Activated T-cell treated with anti-CD3 and anti-CD28 coated beads, Interleukin-2, amount 50 U/mL, for 4 hours (primary cell): ENCODE measurements at places on chromosomes 3 and 15. TPM values are rescaled to one million over a fixed set of nuclear protein-coding genes. Genes with fewer than 3 reads are reported as not detected.

DNA sequence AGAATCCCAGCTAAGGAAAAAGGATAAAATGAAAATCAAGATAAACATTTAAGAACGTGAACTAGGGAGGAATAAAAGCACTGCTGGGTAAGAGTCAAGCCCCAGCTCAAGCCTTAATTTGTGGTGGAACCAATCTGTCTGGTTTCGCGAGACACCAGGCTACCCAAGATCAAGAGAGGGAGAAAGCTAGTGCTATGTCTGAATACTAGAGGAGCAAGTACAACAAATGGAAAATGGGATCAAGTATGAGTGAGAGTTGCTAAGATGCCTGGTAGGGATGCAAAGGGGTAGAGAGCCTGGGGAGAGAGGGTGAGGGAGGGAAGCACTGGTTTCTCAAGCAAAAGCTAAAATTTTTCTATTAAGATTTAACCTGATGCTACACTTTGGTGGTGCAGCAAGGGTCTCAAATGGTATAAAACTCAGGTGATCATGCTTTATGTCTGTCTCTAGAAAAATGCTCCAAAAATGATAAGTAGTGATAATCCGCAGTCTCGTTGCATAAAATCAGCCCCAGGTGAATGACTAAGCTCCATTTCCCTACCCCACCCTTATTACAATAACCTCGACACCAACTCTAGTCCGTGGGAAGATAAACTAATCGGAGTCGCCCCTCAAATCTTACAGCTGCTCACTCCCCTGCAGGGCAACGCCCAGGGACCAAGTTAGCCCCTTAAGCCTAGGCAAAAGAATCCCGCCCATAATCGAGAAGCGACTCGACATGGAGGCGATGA is 1.7 kb upstream of the SETD5 start:
- DNase-seq: no peak

DNA sequence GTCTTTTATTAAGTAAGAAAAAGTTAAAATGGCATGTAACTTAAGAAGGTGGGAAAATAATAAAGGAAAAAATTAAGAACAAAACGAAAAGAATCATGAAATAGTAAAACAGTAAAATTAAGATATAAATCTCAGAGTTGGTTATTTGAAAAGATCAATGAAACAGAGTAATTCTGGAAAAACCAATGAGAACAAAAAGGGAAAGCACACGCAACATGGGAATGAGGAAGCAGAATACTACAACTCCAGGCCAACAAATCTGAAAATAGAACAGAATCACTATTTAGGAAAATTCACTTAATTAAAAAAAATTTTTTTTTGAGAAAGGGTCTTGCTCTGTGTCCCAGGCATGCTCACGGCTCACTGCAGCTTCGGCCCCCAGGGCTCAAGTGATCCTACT is 30.7 kb downstream of the WHAMM start:
- DNase-seq: no peak

- DNase-seq: no peak
Measured at GRCh38 chr3:116445311-116445841, at the start of gene LSAMP. Gene LSAMP (minus strand): TSS chr3:116445487.

The FILIP1L gene
- total RNA-seq: not detected

DNA sequence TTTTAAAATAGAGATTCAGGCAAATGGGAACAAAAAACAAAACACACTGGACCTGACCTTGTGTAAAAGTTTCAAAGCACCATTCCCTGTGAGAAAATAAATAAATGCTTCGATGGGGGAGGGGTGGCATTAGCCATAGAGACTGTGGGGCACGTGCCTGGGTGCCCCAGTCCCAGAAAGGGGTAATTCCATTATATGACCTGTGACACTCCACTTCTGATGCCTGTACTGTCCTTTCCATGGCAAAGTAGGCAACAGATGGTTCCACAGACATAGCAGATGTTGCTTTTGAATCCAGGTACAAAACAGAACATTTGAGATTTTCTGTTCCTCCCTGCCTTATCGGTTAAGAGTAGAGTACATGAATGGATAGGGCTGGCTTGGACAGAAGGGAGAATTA is 3.9 kb downstream of the PHLDB2 start:
- no peak for DNase-seq

DNA sequence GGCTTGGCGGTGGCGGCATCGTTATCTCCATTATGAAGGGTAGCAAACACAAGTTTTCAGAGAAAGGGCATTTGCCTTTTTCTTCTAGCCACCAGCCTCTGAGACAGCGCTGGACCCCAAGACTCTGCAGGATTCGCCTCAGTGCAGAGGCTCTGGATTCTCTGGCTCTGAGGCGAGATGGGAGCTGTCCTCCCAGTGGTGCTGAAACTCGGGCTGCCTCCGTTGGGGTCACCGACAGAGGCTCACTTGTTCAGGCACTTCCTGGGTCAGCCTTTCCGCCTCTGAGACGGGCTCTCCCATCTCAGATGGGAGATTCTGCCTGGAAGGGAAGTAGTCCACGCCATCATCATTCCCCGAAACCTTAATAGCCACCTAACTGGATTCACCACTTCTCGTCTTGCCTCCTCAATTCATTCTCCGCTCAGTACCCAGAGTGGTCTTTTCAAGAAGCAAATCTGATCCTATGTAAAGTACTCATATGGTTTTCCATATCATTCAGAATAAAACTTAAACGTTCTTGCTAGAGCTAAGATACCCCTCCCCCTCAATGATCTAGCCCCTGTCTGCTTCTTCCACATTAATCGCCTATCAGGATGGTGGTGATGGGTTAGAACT is 76.9 kb downstream of the RHCG start:
- DNase-seq: no peak

- no peak for DNase-seq
Measured at GRCh38 chr3:150407808-150408220, 284 bp upstream of the TSC22D2 start.

The GOLGA6A gene
- not detected for total RNA-seq

- DNase-seq: no peak
Measured at GRCh38 chr15:64112904-64113303, 17.1 kb downstream of the SNX1 start.

The RAMAC gene
- total RNA-seq: 23.0 TPM

The HDAC11 gene
- total RNA-seq: 2.3 TPM

DNA sequence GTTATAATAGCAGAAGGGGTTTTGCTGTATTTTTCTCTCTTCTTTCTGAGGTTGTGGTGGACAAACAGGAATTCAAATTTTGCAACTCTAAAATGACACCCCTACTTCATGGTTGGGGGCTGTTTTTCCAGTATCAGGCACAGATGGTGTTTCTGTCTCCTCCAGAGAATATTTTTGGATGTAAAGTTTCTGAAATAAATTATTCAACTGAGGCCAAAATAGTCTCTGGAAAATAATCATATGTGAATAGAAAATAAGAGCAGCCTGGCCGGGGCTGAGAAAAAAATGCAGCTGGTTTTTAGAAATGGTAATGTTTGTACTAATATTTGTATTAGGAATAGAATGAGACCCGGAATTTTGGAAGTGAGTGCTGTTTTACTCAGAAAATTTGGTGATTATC is 121.3 kb upstream of the ADAMTS9 start:
- DNase-seq: no peak

- no peak for DNase-seq
Measured at GRCh38 chr3:128180436-128180835, 27.2 kb downstream of the EEFSEC start.

DNA sequence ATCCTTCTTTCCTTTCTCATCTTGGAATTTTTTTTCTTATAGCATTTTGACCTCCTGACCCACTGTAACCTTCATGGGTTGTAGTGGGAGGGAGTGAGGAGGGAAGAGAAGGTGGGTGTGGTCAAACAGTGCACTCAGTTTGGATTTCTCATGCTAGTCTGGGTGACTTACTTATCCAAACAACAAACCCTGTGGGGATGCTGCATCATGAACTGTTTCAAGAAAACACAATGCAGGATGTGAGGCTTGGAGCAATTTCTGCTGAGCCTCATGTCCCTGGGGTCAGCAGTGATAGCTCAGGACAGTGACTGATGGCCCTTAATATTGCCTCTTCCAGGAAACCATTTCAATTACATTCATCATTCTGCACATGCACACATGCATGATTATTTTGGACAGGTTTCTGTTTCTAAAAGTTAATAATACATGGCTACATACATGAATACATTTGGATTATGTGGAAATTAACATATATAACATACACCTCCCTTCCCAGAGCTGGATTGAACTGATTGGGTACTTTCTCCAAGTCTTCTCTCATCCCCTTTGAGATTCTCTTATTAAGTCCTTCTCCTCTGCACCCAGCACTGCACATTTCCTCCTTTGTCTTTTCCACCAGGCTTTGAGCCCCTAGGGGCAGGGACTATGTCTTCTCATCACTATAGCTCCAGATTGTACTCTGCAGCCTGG is 61.2 kb downstream of the ADAMTSL3 start:
- no peak for DNase-seq

DNA sequence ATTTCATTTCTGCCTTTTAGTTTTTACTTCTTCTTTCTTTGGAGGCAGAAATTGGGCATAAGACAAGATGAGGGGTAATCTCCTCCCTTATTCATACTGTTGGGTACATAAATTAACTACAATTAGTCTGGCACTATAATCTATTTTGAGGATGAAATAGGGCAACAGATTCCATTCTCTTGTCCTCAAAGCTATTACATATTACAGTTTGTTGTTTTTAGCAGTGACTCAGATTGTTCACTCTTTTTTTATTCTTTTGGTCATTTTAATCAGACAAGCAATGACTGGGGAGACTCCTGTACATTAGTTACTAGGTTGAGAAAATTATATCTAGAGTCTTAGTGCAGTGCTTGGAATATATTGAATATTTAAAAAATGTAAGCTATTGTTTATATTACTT is 556.0 kb downstream of the OTOL1 start:
- no peak for DNase-seq
